Stomach (tissue), 19 donors: ENCODE measurements at places on chromosomes 6 and 20. TPM values are rescaled to one million over a fixed set of nuclear protein-coding genes. Genes with fewer than 3 reads are reported as not detected.
A peak's percentile ranks its signal among the peaks of the same experiment; 100 is the strongest.

- H3K4me1 ChIP-seq = no peaks in the 10 kb centered on the region
- H3K36me3 ChIP-seq = no peaks in the 10 kb centered on the region
- DNase-seq = no peak
- H3K27ac ChIP-seq = no peak overlapping the region
- H3K4me3 ChIP-seq = no peak overlapping the region
Measured at GRCh38 chr6:119137194-119138072, 59.0 kb upstream of the FAM184A start.

DNA sequence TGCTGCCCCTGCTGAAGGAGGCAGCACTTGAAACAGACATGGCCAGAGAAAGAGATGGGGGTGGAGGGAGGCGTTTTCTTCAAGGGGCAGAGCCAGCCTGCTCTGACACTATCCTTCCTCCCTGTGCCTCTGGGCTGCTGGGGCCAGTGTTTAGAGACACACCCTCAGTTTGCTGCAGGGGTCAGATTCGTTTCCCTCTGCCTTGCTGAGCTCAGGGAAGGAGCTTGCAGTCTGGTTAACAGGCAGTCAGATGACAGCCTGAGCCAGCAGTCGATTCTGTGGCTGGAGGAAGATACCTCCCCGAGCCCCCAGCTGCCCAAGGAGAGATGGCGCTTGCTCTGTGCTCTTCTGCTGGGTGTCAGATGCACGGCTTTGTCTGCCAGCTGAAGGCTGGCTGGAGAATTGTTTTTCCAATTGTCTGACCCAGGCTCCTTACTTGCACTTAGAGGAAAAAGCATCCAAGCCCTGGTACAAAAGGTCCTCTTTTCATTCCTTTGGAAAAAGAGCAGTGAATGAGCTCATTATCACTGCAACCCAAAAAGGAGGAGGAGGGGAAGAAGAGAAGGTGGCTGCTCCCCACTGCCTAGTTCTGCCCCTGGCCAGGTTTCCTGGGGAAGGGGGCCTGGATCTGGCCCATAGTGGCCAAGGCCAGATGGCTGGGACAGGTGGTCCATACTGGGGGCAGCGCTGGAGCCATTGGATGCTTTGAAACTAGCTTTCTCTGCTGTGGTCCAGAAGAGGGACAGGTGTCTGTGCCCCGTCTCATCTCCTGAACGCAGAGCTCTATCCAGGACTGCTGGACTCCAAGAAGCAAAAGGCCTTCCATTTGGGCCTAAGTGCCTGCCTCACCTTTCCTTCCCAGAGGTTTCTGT is 88.2 kb downstream of the TCP11 start:
- H3K4me3 ChIP-seq = no peak overlapping the region
- peak overlapping the region; percentile 6 for H3K27ac ChIP-seq
- H3K27me3 ChIP-seq = no peaks in the 10 kb centered on the region

DNA sequence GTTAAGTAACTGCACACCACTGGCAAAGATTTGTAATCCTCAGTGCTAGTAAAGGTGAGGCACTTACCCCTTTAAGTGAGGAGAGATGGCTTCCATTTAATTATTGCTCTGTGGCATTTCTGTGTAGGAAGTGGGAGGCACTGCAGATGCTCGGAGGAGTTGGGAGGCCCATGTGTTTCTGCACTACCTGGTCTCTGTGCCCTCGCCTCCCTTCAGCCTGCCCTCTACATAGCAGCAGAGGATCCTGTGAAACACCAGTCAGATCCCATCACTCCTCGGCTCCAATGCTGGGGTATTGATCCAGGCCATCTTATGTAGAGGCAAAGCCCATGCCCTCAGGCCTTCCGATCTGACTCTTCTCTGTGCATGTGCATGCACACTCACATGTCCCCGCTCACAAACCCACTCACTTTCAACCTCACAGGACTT is 67.0 kb downstream of the SLX4IP start:
- DNase-seq = no peak
- H3K27ac ChIP-seq = no peak overlapping the region
- no peak overlapping the region for H3K4me3 ChIP-seq
- no peaks in the 10 kb centered on the region for H3K36me3 ChIP-seq
- no peaks in the 10 kb centered on the region for H3K27me3 ChIP-seq
- peaks cover 10% of the 10 kb centered on the region for H3K4me1 ChIP-seq

DNA sequence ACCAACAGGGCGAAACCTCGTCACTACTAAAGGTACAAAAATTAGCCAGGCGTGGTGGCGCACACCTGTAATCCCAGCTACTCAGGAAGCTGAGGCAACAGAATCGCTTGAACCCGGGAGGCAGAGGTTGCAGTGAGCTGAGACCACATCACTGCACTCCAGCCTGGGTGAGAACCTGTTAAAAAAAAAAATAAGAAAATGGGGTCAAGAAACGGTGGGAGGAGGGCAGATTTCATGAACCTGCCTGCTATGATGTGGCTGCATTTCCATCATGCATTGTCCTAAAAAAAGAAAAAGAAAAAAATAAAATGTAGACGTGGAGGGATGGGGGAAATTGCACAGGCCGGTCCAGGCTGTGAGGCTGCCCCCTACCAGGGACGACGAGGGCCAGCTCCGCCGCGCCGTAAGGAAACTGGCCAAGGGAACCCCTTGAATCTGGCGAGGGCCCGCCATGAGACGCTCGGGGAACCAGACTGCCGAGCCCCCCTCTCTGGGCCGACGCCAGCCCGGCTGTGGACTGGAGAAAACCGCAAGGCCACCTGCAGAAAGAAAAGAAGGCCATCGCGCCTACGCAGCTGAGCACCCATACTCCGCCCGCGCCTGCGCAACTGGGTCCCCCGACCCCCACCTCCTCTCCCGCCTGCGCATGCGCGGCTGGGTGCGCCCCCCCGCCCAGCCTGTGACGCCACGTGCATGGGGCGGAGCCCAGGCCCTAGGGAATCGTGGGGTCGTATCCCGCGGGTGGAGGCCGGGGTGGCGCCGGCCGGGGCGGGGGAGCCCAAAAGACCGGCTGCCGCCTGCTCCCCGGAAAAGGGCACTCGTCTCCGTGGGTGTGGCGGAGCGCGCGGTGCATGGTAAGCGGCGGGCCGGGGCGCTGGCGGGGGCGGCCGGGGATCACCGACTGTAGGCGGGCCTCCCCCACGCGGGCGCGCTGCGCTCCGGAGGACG is at the start of gene ENTPD6:
ENTPD6 (plus strand) TSS at position 699 of the 948 bp plus-strand sequence. CDS start 10,825 bp downstream, outside the sequence.
- peaks cover 46% of the 10 kb centered on the region for H3K4me1 ChIP-seq
- H3K27me3 ChIP-seq = no peaks in the 10 kb centered on the region
- no peaks in the 10 kb centered on the region for H3K36me3 ChIP-seq
- peak within 1 kb of the TSS; percentile 97 for H3K4me3 ChIP-seq
- peak; percentile 97 for DNase-seq

- peaks cover 21% of the 10 kb centered on the region for H3K4me1 ChIP-seq
- H3K36me3 ChIP-seq = peaks cover 27% of the 10 kb centered on the region
- H3K27ac ChIP-seq = peak overlapping the region; percentile 73
- H3K4me3 ChIP-seq = no peak overlapping the region
- peak; percentile 59 for DNase-seq
Measured at GRCh38 chr6:24858177-24858653, 59.5 kb upstream of the ARMH2 start.

DNA sequence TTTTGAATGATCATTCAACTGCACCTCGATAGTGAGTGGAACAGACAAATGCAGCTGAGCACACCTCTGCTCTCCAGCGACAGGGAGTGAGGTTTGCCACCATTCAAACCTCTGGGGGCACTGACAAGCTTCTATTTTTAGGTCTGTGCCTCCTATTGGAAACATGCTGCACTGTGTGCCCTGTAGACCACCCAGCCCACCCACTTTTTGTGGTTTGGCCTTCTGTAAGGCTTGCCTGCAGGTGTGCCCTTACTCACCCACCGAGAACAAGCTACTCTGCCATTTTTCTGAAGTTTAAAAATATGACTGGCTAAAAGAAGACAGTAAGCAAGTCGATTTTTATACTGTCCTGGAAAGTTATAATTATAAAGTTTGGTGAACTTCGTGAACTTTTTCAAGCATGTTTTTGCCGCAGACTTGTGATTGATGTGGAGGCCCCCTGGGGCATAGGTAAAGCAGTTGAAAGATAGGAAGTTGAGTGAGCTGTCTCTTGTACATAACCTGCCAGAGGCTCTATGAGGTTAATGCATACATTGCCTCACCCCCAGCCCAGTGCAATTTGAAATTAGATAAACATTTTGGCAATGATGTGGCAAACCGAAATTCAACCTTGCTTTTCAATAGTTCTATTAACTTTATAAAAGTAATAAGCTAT is 53.8 kb downstream of the ADGRG6 start:
- no peaks in the 10 kb centered on the region for H3K4me1 ChIP-seq
- H3K27me3 ChIP-seq = no peaks in the 10 kb centered on the region
- no peaks in the 10 kb centered on the region for H3K36me3 ChIP-seq

DNA sequence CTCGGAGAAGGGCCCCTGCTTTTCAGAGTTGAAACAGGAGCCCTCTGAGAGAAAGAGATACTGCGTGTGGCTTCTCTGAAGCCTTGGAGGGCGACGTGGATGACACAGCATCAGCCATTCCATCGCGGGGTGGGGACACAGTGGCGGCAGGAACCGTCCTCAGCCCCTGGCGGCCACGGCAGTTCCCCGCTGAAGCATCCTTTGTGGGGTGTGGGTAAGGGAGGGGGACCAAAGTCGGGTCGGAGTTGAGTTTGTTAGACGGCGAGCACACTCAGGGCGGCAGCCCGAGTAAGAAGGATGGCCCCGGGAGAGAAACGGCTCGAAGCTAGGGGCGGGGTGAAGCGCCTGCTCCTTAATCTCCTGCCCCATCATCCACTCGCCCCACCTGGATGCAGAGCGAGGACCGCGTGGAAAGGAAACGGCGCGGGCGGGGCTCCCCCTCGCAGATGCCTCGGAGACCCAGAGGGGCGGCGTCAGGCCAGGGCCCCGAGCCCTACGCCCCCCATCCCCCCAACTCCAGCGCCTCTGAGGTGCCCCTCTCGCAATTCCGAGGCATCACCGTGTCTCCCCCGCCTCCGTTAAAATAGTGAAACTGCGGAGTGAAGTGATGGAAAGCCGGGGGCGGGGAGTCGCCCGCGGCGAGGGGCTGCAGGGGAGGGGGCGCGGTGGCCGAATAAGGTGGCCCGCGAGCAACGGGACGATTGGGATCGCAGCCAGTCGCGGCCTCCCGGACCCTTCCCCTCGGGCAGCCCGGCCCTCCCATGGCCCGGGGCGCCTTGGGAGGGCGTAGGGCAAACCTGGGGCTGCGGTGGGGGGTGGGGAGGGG is 796 bp upstream of the RREB1 start:
- peaks cover 42% of the 10 kb centered on the region for H3K4me1 ChIP-seq
- DNase-seq = no peak
- peak overlapping the region; percentile 98 for H3K27ac ChIP-seq
- no peaks in the 10 kb centered on the region for H3K27me3 ChIP-seq

DNA sequence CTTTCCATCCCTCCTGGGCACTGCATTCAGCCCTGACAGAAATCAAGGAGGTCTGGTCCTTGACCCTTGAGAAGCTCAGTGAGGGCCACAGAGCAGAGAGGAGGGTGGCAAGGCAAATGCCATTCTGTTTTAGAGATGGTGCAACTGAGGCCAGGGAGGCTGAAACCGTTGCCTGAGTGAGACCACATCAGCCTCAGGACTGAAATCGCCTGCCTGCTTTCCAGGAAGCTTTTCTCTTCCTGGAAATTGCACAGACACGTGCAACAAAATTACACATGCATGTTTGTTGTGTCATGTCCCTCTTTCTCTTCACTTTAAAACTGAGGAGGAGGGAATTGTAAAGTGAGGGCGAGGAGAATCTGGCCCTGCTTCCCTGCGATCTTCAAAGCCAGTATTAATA is 113.7 kb upstream of the PDE10A start:
- no peaks in the 10 kb centered on the region for H3K4me1 ChIP-seq
- H3K27me3 ChIP-seq = no peaks in the 10 kb centered on the region
- no peak overlapping the region for H3K27ac ChIP-seq
- no peak overlapping the region for H3K4me3 ChIP-seq

GRCh38 chr6:117229870-117230269 is 35.5 kb upstream of the VGLL2 start:
- no peaks in the 10 kb centered on the region for H3K4me1 ChIP-seq
- no peak overlapping the region for H3K27ac ChIP-seq
- H3K27me3 ChIP-seq = no peaks in the 10 kb centered on the region
- DNase-seq = no peak
- no peak overlapping the region for H3K4me3 ChIP-seq

GRCh38 chr6:112603726-112604125 is 256.6 kb downstream of the RFPL4B start:
- no peak for DNase-seq
- H3K36me3 ChIP-seq = no peaks in the 10 kb centered on the region
- no peaks in the 10 kb centered on the region for H3K27me3 ChIP-seq
- no peak overlapping the region for H3K27ac ChIP-seq

DNA sequence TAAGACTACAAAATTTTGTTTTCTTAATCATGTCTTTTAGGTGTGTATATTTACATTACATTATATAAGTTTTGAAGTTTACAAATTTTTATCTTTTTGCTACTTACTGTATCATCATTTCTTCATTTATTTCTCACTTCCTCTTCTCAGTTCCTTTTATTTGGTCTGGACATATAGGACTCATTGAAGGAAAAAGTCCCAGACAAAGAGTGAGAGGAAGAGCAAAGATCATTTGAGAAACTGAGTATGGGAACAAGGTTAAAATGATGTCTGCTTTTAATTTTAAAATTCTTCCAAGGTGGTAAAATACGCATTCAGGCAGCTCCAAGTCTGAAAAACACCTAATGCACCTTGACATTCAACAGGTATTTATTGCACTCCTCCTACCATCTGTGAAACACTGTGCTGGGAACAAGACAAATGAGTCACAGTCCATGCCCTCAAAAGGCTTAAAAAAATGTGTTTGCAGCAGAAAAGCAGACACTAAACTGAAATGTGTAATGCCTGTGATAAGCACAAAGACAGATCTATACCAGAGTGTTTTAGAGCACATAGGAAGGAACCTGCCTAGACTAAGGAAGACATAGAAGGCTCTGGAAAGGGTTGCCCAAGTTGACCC is 63.2 kb downstream of the PKIB start:
- H3K27ac ChIP-seq = no peak overlapping the region
- H3K36me3 ChIP-seq = no peaks in the 10 kb centered on the region
- no peak overlapping the region for H3K4me3 ChIP-seq
- no peaks in the 10 kb centered on the region for H3K27me3 ChIP-seq
- H3K4me1 ChIP-seq = no peaks in the 10 kb centered on the region

GRCh38 chr20:14881518-14881917 is 544.1 kb upstream of the FLRT3 start:
- H3K27ac ChIP-seq = no peak overlapping the region
- no peak for DNase-seq
- H3K4me3 ChIP-seq = no peak overlapping the region
- H3K27me3 ChIP-seq = no peaks in the 10 kb centered on the region

DNA sequence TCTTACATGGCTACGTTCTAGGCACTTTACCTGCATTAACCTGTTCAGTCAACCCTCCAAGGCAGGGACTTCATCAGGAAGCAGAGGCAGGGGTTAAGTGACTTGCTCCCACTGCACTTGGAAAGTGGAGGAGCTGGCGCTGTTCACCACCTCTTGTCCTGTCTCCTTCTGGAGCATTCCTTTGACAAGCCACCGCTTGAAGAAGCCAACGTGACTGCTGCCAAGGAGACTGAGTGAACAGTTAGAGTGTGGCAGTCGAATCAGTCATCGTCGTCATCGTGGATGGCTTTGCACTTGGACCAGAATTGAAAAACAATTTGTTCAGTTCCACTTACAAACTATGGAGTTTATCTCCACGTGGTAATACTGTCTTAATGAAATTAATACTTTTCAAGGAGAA is 60.9 kb downstream of the TULP4 start:
- no peaks in the 10 kb centered on the region for H3K36me3 ChIP-seq
- no peaks in the 10 kb centered on the region for H3K27me3 ChIP-seq
- peaks cover 4% of the 10 kb centered on the region for H3K4me1 ChIP-seq

GRCh38 chr6:153411070-153411648 is 280.1 kb upstream of the RGS17 start:
- H3K27ac ChIP-seq = no peak overlapping the region
- no peaks in the 10 kb centered on the region for H3K27me3 ChIP-seq
- no peak overlapping the region for H3K4me3 ChIP-seq
- no peaks in the 10 kb centered on the region for H3K36me3 ChIP-seq
- no peak for DNase-seq

Gene VPS52
- total RNA-seq = 86.9 TPM

Gene C20orf144
- not detected for total RNA-seq

Gene FAM83B
- 4.5 TPM for total RNA-seq

Gene TAAR8
- total RNA-seq = not detected

Gene PRICKLE4
- 77.0 TPM for total RNA-seq

Gene SYCP2L
- not detected for total RNA-seq
